Substantia nigra (tissue), 51 donors: ENCODE measurements at places on chromosomes 6 and 20.

GRCh38 chr6:122913558-122913957 is 82.5 kb upstream of the CLVS2 start:
- DNase-seq: no peak

GRCh38 chr20:11352041-11352440 is 565.7 kb upstream of the BTBD3 start:
- no peak for DNase-seq

DNA sequence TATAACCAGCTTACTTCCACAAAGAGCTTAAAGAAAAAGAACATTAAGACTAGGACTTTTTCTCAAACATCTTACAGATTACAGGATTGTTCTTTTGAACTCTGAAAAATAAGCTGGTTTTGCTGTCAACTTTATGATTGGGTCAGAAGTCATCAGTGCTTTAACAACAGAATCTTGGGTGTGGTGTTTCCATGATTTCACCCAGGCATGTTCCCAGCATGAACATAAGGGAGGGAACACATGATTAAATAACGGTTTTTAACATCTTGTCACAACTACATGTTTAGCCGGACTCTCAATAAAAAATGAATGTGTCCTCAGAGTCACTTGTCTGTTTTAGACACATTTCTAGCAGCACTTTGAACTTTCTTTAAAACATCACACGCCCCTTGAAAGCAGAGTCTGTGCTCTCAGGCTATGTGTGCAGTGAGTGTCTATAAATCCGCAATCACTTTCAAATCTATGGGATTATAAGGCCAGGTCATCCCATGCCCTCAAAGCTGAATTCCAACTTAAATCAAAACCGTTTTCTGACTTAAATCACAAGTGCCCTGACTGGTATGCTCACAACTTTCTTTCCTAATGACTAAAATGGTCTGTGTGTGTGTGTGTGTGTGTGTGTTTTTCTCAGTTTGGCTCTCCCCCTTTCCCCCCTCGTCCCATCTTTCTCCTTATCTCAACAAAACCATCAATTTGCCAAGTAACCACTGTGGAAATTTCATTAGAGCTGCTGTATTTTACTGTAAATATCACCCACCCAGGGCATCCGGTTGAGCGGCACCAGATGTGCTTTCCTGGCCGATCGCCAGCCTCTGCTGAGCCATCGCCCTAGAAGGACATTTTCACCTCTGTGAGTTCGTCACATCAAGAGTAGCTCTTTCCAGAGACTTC is 216.8 kb upstream of the DTNBP1 start:
- peak; percentile 1 for DNase-seq

DNA sequence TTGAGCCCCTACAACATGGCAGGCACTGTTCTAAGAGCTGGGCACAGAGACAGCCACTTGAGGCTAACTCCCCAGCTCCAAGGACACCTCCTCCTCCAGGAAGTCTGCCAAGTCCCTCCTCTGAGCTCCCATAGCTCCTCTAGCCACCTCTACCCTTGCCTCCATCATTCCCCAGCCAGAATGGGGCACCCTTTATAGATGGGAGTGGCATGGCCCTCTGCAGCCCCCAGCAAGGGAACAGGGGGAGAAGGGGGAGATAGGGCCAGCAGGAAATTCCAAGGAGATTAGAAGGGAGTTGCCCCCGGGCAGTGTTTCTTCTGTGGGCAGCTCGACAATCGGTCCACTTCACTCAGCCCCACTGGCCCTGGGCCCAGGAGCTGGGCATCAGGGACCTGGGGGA is 19.7 kb upstream of the TLDC2 start:
- no peak for DNase-seq

GRCh38 chr6:3309391-3310050 is 50.8 kb downstream of the PSMG4 start:
- no peak for DNase-seq

GRCh38 chr20:1563598-1563997 is 6.1 kb upstream of the SIRPD start:
- DNase-seq: no peak

GRCh38 chr6:169487579-169488436 is 214.0 kb downstream of the WDR27 start:
- DNase-seq: no peak

DNA sequence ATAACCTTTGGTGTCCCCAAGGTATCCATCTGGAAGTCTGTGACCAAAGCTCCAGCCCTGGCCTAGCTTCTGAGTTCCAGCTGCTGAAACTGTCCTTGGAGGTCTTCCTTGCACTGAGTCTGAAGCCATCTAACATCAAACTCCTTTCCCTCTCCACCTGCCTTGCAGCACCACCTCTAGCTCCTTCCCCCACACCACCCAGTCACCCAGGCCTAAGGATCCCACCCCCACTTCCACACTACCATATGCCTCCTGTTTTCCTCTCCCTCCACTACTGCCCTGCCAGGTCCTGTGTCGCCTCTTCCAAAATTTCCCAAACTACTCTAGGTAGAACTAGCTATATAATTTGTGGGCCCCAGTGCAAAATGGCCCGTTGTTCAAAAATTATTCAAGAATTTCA is 10.8 kb upstream of the MATN4 start:
- no peak for DNase-seq

- no peak for DNase-seq
Observed at GRCh38 chr6:3875486-3875885, 26.3 kb downstream of the FAM50B start.

GRCh38 chr20:53712212-53712977 is 118.8 kb upstream of the ZNF217 start:
- no peak for DNase-seq

DNA sequence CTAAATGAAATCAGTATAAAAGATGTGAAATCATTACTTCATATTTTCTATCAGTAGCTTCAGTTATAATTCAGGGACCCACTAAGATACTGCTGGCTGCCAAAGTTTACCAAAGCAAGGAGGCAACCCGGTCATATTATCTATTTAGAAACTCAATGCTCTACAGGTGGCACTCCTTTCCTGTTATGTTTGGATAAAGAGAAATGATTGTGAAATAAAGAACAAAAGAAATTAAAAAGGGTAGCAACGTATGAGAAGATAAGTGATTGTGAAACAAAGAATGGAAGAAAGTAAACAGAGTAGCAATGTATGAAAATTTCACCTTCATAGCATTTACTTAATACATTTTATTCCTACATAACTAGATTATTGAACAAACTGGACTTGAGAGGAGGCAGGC is 45.2 kb downstream of the RSPH3 start:
- no peak for DNase-seq

- DNase-seq: no peak
Observed at GRCh38 chr20:53941680-53942471, 128.5 kb downstream of the BCAS1 start.

DNA sequence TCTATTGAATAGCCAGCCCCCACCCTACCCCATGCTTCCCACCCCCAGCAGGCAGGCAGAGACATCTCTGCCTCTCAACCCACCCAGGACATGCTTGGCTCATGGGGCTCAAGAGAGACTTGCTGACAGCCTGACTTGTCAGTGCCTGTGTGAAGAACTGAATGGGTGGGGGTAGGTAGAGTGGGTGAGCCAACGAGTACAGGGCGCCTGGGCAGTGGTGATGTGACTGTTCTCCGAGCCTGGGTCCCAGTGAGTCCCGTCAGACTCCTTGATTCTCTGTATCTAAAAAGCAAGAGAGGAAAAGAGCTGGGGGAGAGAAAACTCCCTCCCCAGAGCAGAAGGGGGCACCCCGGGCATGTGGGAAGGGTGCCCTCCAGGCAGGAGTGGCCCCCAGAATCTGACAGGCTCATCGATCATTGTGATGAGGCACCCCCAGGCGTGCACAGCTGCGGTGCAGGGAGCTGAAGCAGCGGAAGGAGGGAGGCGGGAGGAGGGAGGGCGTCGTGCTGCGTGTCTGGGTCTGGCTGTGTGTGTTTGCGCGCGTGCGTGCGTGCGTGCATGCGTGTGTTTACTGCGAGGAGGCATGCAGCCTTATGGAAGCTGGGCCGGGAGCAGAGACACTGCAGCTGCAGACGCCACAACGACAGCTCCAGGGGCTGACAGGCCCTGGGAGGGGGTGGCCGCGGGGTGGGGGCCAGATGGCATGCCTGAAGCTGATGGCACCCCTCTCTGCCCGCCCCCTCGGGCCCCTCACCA is 40.2 kb downstream of the FOXP4 start:
- DNase-seq: peak; percentile 23

DNA sequence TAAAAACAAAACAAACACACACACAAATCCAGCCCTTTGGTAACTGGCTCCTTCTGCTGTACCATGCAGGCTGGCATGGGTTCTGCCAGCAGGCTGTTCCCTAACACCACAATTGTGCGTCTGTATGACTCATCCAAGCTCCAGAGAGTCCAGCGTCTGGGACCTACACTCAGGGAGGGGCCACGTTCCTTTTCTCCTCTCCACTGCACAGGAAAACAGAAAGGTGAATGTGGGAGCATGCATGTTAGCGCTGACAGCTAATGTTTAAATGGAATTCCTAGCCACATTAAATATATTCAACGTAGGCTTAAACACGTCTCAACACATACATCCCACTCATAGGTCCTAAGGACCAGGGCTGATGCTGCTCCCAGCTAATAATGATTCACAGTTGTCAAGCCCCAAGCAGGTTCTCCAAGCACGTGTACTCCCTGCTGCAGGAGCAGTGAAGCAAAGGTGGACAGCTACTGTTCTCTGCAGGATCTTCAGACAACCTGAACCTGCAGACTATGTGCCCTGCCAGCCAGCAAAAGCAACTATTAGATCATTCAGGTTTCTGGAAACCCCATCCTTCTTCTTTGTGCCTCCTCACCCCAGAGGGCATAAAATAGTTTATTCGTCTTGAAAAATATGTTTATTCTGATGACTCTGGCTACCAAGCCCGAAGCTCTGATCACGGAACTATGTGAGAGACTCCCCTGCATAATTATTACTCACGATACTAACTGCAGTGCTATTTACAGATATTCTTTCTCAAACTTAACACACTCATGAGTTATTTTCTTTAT is 20.9 kb downstream of the MAP1LC3A start:
- peak; percentile 82 for DNase-seq

DNA sequence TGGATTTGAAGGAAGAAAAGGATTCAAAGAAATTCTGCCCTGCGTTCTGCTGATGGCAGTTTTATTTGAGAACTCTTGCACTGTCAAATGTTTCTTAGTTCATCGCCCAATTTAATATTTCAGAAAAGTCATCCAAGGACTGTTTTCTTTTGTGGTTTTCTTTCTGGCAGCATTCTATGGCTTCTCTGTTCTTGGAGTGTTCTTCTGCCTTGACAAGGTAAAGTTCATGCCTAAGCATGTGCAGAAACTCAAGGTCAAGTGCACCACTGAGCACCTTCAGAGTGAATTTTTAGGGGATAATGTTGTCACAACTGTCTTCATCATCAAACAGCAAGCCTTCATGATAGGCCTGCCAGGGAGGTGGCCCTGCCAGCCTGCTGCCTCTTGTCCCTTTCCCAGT is 225.6 kb downstream of the PLCB1 start:
- DNase-seq: no peak

DNA sequence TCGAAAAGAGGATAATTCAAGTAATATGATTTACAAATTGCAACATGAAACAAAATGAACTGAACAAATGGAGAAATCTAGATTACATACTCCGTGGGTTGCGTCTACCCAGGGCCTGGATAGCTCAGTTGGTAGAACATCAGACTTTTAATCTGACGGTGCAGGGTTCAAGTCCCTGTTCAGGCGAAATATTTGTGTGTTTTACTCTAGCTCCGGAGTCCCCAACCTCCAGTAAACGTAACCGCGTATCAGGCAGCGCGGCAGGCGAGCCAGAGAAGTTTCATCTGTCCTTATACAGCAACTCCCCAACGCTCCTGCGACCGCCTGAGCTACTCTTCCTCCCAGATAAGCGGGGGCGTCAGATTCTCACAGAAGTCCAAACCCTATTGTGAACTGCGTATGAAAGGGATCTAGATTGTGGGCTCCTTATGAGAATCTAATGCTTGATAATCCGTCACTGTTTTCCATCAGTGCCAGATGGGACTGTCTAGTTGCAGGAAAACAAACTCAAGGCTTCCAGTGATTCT is 176.1 kb downstream of the TRIM27 start:
- DNase-seq: no peak

DNA sequence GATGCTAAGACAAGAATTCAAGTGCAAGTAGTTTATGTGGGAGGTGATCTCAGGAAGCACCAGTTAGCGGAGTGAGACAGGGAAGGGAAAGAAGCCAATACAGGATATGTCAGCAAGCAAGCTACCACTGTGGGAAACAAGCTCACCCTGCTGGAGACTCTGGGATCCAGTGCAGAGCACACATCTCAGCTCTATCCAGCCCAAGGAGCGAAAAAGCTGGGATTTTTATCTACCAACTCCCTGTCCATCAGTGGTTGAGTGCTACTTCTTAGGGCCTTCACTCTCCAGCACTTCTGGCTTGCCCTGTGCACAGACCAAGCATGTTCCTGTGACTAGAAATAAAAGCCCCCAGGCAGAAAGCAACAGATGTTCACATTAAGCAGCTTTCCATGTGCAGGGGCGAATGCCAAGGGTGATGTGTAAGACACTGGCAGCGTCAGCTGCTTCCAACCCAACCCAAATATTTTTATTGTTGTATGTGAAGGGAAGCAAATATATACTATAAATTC is 10.8 kb upstream of the RNF24 start:
- DNase-seq: no peak

DNA sequence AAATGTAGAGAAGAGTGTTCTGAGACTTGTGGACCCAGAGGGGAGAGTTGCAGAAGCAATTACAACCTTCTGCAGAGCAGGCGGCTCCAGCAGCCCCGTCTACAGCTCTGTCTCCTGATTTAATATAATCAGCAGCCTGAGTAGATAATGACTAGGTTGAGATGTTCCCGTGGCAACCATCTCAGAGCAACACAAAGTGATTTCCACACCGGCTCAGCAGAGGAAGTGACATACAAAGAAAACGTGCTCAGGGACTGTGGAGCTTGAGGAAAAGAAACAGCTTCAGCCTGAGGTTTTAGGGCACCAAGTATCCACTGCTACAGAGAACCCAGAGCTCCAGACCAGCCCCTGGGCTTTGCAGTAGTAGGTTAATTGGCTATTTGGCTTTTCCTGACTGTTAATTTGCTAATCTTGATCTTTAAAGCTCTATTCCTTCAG is 136.4 kb downstream of the MTFR2 start:
- DNase-seq: no peak

- no peak for DNase-seq
Observed at GRCh38 chr6:137320271-137320670, 101.1 kb upstream of the IFNGR1 start.

- no peak for DNase-seq
Observed at GRCh38 chr6:96787846-96788580, 49.3 kb downstream of the GPR63 start.

DNA sequence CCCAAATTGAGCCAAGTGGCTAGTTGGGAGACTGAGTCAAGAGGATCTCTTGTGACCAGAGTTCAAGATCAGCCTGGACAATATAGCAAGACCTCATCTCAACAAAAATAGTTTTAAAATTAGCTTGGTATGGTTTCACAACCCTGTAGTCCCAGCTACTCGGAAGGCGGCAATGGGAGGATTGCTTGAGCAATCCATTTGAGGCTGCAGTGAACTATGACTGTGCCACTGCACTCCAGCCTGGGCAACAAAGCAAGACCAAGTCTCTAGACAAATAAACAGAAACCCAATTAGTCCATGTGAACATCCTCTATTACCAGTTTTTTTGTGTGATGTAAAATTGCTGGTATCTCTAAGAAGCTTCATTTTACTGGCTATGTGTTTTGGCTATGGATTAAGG is 106.2 kb downstream of the TULP4 start:
- no peak for DNase-seq

- no peak for DNase-seq
Observed at GRCh38 chr6:157069585-157069984, 253.7 kb downstream of the TMEM242 start.

GRCh38 chr6:32288426-32288825 is 64.6 kb upstream of the NOTCH4 start:
- DNase-seq: no peak
